ENCODE measurements at places on chromosomes 5 and 9. TPM values are rescaled to one million over a fixed set of nuclear protein-coding genes. Genes with fewer than 3 reads are reported as not detected.
A peak's percentile ranks its signal among the peaks of the same experiment; 100 is the strongest.

DNA sequence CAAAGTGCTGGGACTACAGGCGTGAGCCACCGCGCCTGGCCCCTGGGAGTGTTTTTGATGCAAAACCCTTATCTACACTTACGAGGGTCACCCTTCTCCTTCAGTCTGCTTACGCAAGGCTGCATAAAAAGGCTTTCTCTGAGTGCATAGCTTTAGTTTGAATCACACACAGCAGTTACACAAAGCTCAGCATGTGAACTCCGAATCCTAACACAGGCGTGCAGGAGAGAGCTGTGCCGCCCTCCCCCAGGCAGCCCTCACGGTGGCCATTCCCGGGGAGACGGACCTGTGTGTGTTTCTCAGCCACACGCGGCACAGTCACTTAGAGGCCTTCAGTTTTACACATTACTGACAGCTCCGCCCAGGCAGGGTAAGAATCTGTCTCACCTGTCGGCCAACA, 26.7 kb downstream of the EXD3 start:
- DNase-seq, result no peak

DNA sequence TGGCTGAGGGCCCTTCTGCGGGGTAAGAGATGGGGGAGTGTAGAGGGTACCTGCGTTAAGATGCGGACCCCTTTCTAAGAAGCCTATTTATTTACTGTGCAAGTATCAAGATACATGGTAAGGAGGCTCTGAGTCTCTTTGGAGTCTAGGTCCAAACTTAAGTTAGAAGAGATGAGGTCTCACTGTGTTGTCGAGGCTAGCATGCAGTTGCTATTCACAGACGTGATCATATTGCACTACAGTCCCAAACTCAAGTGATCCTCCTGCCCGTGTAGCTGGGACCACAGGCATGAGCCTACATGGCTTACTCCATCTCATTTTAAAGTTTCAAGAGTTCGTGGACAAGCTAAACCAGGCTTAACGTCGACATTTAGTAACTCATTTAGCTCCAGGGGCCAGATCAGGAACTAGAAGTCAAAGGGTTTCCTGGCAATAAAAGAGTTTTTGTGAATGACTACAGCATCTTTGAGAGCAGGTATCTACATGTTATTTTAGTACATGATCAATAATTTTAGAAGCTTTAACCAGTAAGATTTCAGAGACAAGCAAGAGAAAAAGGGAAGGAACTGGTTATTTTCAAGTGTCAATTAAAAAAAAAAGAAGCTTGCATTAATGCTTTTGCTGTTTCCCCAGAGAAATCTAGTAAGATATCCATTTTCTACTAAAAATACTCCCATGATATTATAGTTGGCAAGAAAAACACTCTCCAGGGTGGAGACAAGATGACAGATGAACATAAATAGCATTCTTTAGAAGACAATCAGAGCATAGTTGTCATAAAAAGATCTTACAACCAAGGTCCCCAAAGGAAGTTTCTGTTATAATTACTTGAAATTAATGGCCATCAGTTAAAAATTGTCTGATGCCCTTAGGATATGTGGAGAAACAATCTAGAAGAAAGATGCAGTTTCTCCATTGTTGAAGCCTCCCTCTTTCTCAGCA, 141.3 kb downstream of the SCAMP1 start:
- DNase-seq, result no peak

- DNase-seq, result no peak
Measured at GRCh38 chr5:31664566-31664965, 25.6 kb downstream of the PDZD2 start.

GRCh38 chr5:82721087-82721410, 356.1 kb downstream of the TMEM167A start:
- DNase-seq, result no peak

GRCh38 chr9:101671567-101671966, 66.9 kb downstream of the GRIN3A start:
- no peak for DNase-seq

DNA sequence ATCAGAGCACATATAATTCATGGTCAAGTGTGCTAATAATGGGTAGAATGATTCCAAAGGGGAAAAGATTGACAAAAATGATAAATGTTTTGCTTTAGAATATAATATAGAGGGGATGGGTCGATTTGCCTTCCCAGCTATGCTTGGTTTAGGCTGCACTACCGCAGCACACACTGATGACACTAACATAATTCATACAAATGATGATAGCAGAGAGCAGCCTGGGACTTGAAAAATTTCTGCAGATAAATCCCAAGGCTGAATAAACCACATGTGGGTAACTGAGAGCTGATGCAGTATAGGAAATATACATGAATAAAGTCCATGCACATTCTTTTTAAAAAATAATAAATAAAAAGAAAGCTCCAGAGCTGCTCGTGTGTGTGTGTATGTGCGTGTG, 54.5 kb downstream of the EFNA5 start:
- no peak for DNase-seq

- no peak for DNase-seq
Measured at GRCh38 chr9:116207371-116208111, 54.0 kb downstream of the PAPPA start.

DNA sequence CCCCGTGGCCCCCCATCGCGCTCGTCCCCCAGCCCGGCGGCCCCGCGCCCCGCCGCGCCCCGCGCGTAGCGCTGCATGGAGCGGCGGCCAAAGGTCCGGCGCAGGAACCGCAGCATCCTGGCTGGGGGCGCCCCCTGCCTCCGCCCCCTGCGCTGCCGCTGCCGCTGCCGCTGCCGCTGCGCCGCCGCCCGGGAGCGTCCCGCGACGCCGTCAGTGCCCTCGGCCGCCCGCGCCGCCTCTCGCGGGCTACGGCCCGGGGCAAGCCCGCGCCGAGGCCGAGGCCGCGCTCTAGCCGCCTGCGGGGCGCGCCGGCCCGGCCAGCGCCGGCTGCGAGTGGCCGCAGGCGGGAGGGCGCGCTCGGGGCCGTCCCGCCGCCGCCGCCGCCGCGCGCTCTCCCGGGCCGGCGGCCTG, 523 bp downstream of the EPB41L4B start:
- peak; percentile 23 for DNase-seq

GRCh38 chr5:939368-939767, 46.7 kb downstream of the TRIP13 start:
- no peak for DNase-seq

DNA sequence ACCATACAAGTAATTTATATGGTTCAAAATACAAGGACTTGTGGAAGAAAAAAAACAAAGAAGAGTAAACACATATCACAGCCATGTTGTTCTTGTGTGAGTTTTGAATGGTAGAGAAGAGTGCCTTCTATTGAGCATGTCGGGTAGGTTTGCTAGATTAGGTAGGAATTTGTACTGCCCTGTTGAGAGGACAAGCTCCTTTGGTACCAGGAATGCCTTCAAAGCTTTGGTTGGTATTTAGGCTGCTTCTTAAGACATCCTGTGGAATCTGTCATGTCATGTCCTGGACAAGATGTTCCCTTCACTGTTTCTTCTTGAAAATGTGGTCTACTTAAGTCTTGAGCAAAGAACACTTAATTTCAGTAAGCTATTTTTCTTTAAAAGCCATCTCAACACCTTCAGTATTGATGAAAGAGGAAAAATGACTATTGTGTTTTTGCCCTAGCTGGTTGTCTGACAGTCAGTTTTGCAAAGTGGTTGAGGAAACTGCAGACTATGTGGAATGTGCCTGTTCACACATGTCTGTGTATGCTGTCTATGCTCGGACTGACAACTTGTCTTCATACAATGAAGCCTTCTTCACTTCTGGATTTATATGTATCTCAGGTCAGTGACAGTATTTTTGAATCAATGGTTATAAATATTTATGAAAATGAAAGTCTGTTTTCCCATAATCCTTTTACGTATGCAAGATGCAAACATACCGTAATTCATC, 296.9 kb downstream of the ADGRV1 start:
- DNase-seq, result no peak

- no peak for DNase-seq
Measured at GRCh38 chr9:109593612-109594011, 95.5 kb upstream of the PTPN3 start.

DNA sequence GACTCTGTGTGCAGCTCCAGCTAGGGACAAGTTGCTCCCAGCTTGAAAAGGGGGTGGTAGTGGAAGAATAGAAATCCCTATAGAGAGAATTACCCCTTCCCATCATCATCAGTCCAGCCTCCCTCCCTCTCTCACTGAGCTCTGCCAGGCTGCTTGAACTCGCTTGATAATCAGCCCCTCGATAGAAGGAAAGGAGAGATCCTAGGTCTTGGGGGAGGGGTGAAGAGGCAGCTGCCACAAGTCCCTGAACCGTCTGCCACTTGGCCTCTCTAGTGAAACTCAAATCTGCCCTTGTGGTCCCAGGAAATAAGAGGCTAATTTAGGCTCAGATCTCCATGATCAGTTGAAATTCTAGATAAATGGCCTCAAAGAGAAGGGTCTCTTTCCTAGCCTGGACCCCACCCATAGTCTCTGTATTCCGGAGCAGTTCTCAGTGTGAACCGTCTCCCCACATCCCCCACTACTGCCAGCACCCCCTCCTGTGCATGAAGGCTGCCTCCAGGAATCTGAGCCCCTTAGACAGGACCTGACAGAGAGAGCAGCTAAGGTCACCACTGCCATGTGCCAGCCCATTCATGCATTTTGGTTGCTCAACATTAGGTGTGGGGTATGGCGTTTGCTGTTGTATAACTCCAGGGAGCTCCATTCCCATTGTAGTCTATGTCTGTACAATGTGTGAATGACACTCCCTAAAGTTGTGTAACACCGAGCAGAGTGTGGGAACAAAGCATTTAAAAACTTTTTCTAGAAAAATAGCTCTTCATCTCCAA, 5.5 kb downstream of the DNAJB5 start:
- DNase-seq, result no peak

- no peak for DNase-seq
Measured at GRCh38 chr5:51376509-51376908, 6.7 kb upstream of the ISL1 start.

Gene UBQLN1
- 114 TPM for total RNA-seq

Gene MEIKIN
- total RNA-seq, result 2.3 TPM

Gene ADGRV1
- not detected for total RNA-seq

Gene SHROOM1
- 5.4 TPM for total RNA-seq

Gene SPINK6
- not detected for total RNA-seq

Gene SLCO6A1
- not detected for total RNA-seq

Gene MEGF10
- total RNA-seq, result not detected

Gene C5orf52
- total RNA-seq, result not detected

Gene CMBL
- 0.22 TPM for total RNA-seq

Measured in naive thymus-derived CD4-positive, alpha-beta T cell (primary cell).